ENCODE measurements at places on chromosomes 1 and 21.
A peak's percentile ranks its signal among the peaks of the same experiment; 100 is the strongest.

DNA sequence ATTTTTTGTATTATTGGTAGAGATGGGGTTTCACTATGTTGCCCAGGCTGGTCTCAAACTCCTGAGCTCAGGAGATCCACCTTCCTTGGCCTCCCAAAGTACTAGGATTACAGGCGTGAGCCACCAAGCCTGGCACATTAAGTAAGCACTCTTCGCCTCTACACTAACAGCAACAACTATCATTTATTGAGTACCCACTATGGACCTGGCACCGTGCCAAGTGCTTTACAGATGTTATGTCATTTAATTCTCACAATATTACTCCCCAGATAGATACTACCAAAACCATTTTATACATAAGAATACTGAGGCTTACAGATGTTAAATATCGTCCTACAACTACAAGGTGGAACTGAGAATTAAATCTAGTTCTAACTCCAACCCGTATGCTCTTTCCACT, 50.1 kb downstream of the TUT4 start:
- no peak for DNase-seq
- H3K36me3 ChIP-seq: no peaks in the 10 kb centered on the region
- H3K27me3 ChIP-seq: no peaks in the 10 kb centered on the region
- no peak overlapping the region for H3K27ac ChIP-seq

- no peaks in the 10 kb centered on the region for H3K27me3 ChIP-seq
- DNase-seq: no peak
- no peaks in the 10 kb centered on the region for H3K36me3 ChIP-seq
- no peak overlapping the region for H3K27ac ChIP-seq
- no peaks in the 10 kb centered on the region for H3K4me1 ChIP-seq
Measured at GRCh38 chr1:71434240-71434639, 353.4 kb upstream of the ZRANB2 start.

DNA sequence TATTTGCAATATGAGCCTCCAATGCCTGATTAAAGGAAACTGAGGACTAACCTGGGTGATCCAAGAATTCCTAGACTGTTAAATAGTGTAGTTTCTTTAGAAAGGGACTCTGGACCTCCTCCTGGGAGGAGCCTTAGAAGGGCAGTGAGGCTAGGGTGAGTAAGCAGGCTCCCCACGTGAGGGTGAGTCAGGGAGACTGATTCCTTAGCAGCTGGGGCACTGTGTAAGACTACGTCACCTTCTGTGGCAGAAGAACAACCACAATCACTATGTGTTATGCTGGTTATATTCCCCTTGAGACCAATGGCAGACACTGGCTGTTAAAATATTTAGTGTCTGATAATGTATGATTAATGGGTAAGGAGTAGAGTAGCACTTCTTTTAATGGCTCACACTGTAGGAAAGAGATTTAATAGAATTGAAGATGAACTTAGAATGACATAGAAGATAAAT, 53.3 kb upstream of the SYT14 start:
- H3K4me1 ChIP-seq: peaks cover 9% of the 10 kb centered on the region
- no peak overlapping the region for H3K4me3 ChIP-seq
- DNase-seq: peak; percentile 95
- H3K36me3 ChIP-seq: no peaks in the 10 kb centered on the region
- no peak overlapping the region for H3K27ac ChIP-seq

GRCh38 chr1:96362623-96363022, 359.0 kb upstream of the PTBP2 start:
- no peak for DNase-seq
- H3K36me3 ChIP-seq: no peaks in the 10 kb centered on the region
- no peaks in the 10 kb centered on the region for H3K27me3 ChIP-seq
- H3K27ac ChIP-seq: no peak overlapping the region

GRCh38 chr1:232980355-232980978, 30.1 kb downstream of the NTPCR start:
- no peak for DNase-seq
- no peaks in the 10 kb centered on the region for H3K36me3 ChIP-seq
- H3K27ac ChIP-seq: no peak overlapping the region
- peaks cover 3% of the 10 kb centered on the region for H3K4me1 ChIP-seq

- H3K4me3 ChIP-seq: no peak overlapping the region
- H3K4me1 ChIP-seq: no peaks in the 10 kb centered on the region
- no peaks in the 10 kb centered on the region for H3K27me3 ChIP-seq
- DNase-seq: no peak
- no peaks in the 10 kb centered on the region for H3K36me3 ChIP-seq
Measured at GRCh38 chr1:114352797-114353196, 158.2 kb downstream of the TRIM33 start.

DNA sequence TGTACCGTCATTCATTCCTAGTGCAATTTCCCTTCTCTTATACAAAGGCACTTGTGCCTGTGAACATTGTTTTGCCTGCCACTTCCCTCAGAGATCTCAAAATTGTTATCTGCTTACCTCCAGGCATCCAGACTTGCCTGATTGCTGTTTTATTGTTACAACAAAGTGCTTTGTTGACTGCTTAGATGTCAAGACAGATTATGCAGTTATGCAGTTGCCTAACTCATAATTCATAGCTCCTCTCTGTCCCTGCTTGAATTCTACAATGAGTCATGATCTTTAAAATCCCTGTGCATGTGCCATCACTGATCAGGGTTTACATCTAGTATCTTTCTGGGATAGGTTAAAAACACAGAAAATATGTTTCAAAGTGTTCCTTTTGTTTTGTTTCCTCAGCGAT, 24.5 kb downstream of the CXADR start:
- no peak overlapping the region for H3K4me3 ChIP-seq
- H3K36me3 ChIP-seq: no peaks in the 10 kb centered on the region
- peaks cover 7% of the 10 kb centered on the region for H3K4me1 ChIP-seq
- H3K27ac ChIP-seq: no peak overlapping the region
- no peak for DNase-seq

DNA sequence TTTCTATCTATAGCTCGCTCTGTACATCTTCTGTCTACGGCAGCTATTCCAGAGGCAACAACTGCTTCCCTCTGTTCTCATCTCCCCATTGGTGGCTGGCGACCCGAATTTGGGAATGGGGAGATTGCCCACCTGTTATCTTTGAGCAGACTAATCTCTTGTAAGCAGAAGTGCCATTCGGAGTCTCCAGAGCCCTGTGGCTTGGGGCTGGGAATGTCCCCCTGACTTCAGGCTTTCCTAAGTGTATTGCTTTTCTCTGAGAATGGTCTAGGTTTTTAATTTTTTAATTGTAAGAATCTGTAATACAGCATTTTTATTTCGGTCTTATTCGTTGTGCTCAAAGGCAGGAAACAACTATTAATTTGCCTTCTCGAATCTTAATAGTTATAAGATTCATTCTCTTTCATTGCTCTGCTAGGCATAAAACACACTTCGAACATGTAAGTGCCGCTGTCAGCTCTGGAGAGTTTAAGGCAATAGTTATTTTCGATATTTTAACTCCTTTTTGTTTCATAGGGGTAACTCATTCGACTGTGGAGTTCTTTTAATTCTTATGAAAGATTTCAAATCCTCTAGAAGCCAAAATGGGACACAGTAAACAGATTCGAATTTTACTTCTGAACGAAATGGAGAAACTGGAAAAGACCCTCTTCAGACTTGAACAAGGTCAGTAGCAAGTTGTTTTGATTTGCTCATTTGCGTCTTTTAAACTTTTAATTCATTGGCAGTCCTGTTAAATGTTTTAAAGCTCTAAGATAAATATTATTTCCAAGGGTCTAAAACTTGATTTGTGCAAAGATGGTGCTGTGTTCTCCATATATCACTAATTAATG, 514 bp downstream of the AGL start:
- DNase-seq: peak; percentile 16
- no peaks in the 10 kb centered on the region for H3K27me3 ChIP-seq
- peaks cover 19% of the 10 kb centered on the region for H3K4me1 ChIP-seq

- no peaks in the 10 kb centered on the region for H3K27me3 ChIP-seq
- H3K4me3 ChIP-seq: no peak overlapping the region
- peaks cover 22% of the 10 kb centered on the region for H3K4me1 ChIP-seq
- H3K36me3 ChIP-seq: no peaks in the 10 kb centered on the region
Measured at GRCh38 chr1:111733183-111733991, 5.8 kb downstream of the INKA2 start.

DNA sequence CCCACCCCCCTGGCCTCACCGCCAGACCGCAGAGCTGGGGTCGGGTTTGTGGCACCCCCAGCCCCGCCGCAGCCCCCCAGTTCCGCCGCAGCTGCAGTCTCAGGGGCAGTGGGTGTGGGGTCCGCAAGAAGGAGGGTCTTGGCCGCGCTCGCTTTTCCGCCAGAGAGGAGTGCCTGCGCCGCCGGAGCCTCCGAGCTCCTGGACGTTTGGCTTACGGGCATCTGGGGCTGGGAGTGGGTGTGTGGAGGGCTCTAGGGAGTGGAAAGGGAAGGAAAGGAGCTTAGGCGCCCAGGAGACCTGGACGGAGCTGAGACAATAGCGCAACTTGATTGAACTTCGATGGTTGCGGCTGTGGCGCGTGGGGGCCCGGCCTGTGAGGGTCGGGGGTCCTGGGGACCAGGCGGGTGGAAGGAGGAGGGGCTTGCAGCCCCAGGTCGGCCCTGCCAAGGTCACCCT, 88.8 kb upstream of the IPO9 start:
- peaks cover 22% of the 10 kb centered on the region for H3K4me1 ChIP-seq
- H3K27me3 ChIP-seq: no peaks in the 10 kb centered on the region
- peak overlapping the region; percentile 49 for H3K27ac ChIP-seq
- DNase-seq: no peak
- no peaks in the 10 kb centered on the region for H3K36me3 ChIP-seq

- no peaks in the 10 kb centered on the region for H3K36me3 ChIP-seq
- H3K4me1 ChIP-seq: peaks cover 9% of the 10 kb centered on the region
- no peak overlapping the region for H3K4me3 ChIP-seq
- peak overlapping the region; percentile 4 for H3K27ac ChIP-seq
- DNase-seq: no peak
- H3K27me3 ChIP-seq: no peaks in the 10 kb centered on the region
Measured at GRCh38 chr1:30749691-30750583, 7.6 kb downstream of the LAPTM5 start.

DNA sequence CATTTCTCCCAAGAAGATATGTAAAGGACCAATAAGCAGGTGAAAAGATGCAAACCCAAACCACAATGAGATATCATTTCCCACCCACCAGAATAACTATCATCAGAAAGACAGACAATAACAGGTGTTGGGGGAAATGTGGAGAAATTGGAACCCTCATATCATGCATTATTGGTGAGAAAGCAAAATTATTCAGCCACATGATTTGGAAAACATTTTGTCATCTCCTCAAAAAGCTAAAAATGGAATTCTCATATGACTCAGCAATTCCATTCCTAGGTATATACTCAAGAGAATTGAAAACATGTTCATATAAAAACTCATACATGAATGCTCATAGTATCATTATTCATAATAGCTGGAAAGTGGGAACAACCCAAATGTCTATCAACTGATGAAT, 25.1 kb upstream of the RNF186 start:
- H3K27me3 ChIP-seq: no peaks in the 10 kb centered on the region
- no peak overlapping the region for H3K4me3 ChIP-seq
- H3K4me1 ChIP-seq: peaks cover 4% of the 10 kb centered on the region
- no peak for DNase-seq
- H3K27ac ChIP-seq: no peak overlapping the region
- H3K36me3 ChIP-seq: no peaks in the 10 kb centered on the region

Measured in adrenal gland (tissue), 19 donors.